ENCODE measurements at places on chromosomes 4 and X.

GRCh38 chr4:18422685-18423084, 401.1 kb upstream of the LCORL start:
- no peak for DNase-seq

DNA sequence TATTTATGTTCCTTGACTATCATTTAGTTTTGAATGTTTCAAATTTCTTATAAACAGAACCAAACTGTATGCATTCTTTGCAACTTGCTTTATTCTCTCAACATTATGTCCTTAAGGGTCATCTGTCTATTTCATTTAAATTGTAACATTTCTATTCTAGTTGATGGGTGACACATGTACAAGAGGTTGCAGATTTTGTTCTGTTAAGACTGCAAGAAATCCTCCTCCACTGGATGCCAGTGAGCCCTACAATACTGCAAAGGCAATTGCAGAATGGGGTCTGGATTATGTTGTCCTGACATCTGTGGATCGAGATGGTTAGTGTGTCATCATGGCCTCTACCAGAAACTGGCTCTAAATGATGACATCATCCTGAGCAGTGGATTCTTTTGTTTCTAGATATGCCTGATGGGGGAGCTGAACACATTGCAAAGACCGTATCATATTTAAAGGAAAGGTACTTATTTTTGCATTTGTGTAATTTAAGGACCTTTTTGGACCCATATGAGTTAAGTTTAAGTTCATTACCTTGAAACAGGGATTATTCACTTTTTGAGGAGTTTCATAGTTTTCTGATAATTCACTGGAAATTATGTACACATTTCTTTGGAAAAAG, 6.1 kb downstream of the LIAS start:
- DNase-seq: peak; percentile 92

GRCh38 chrX:135477576-135477975, 42.9 kb upstream of the INTS6L start:
- peak; percentile 91 for DNase-seq

GRCh38 chr4:140135529-140136088, 18.4 kb downstream of the MAML3 start:
- DNase-seq: peak; percentile 52

GRCh38 chr4:38949411-38950051, 81.9 kb downstream of the FAM114A1 start:
- DNase-seq: peak; percentile 43

GRCh38 chrX:72381439-72382201, 75.9 kb upstream of the CITED1 start:
- DNase-seq: peak; percentile 20

DNA sequence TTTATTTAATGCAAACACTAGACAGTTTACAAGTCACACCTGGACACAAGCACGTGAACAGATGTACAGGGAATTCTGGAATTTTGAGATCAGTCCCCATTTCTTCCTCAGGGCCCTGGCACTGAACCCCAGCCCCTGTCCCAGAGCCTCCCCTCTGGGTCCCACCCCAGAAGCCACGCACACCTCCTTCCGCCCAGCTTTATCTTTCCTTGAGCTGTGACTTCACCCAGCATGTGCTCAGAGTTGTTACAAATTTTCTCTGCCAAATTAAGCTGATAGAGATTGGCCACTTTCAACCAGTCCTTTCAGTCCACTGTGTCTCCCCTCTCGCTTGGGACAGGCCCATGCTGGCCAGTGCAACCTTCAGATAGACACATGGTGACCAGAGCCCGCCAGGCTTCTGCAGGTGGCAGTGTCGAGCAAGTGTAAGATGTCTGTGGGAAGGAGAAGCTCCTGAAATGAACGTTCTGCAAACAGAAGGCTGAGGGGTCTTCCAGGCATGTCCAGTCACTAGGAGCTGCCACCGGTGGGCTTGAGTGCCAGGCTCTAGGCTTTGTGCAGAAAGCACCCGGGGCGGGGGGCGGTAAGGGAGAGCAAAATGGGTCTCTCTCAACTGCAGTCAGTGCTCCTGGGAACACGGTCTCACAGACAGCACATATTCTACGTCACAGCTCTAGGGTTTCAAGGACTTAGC, 73.3 kb downstream of the MTMR1 start:
- DNase-seq: no peak

DNA sequence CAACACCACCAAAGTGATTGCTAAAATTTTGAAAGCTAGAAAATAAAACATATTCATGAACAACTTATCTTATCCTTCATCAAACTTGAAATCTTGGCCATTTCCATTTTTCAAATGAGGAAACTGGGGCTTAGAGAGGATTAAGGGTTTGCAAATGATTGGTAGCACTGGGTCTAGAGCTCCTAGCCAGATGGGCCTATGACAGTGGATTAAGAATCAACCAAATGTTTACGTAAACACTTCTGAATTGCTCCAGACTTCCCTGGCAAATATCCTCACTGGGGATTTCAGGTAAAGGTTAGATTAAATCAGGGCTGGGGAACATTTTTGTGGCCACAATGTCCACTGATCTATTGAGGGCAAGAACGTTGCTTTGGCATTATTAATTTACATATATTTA, 241.2 kb downstream of the ANK2 start:
- DNase-seq: no peak

- DNase-seq: no peak
These were observed 112.5 kb downstream of the MAB21L2 start for GRCh38 chr4:150694438-150694837.

DNA sequence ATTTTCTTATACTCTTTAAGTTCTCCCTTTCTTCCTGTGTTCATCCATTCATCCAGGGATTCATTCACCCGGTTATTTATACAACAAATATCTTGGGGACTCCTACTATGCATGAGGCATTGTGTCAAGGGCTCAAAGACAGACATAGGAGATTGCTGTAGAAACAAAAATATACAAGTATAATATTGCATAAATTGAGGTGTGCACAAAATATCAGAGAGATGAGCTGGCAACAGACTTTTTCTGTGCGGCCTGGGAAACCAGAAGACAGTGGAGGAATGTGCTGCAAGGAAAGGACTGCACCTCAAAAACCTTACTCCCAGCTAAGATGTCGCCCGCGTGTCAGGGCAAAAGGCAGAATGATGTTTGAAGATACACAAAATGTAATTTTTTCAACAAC, 9.6 kb downstream of the OTOP1 start:
- no peak for DNase-seq

DNA sequence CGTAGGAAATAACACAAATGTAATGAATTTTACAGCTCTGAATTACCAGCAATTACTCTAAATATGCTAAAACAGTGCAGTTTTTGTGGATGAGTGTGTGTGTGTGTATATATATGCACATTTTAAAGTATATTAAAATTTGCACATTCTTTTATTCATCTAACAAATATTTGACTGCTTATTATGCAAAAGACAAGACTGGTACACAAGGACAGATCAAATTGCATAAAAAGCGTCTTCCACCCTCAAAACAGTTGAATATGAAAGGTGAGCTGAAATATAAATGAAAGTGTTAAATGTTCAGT, 13.9 kb downstream of the ZAR1 start:
- DNase-seq: no peak

- DNase-seq: no peak
These were observed 332.5 kb upstream of the TRAM1L1 start for GRCh38 chr4:117417856-117418255.

DNA sequence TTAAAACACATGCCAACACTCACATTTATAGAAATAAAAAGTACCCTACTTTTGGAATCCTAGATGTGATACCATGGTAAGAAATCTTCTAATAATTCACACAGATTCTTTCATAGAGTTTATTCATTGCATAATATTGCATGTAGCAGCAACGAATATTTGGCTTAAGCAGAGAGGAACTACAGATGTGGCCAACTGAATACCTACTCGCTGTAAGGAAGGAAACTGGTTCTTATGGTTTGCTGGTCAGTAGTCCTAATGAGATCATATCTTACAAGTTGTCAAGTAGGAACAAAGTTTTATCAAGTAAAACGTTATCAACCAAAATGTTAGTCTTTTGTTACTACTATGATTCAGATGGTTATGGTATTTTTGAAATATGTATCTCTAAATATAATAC, 996.1 kb downstream of the PDHA2 start:
- DNase-seq: no peak

DNA sequence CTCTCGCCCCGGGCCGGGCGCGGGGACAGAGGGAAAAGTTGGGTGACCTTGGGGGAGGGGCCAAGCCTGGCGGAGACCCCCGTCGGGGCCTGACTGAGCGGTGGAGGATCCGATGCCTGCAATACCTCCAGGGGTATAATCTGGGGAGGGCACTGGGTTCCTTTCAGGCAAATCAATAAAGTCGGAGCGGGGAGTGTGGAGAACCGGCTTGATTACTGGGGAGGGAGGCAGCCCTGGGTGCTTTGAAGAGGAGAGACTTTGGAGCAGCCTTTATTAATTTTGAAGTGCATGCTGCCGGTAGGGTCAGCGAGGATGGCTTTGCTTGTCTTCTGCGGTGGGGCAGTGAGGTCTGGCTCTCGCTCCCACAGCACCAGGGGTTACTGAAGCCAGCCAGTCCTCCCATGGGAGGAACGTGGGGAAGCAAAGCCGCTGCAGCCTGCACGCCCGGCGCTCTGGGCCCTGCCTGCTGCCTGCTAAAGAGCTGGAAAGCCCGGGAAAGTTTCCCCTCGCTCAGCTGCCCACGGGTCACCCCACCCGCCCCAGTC, 403 bp upstream of the LGI2 start:
- peak; percentile 30 for DNase-seq

- DNase-seq: no peak
These were observed 174.5 kb upstream of the MAOA start for GRCh38 chrX:43481576-43481975.

DNA sequence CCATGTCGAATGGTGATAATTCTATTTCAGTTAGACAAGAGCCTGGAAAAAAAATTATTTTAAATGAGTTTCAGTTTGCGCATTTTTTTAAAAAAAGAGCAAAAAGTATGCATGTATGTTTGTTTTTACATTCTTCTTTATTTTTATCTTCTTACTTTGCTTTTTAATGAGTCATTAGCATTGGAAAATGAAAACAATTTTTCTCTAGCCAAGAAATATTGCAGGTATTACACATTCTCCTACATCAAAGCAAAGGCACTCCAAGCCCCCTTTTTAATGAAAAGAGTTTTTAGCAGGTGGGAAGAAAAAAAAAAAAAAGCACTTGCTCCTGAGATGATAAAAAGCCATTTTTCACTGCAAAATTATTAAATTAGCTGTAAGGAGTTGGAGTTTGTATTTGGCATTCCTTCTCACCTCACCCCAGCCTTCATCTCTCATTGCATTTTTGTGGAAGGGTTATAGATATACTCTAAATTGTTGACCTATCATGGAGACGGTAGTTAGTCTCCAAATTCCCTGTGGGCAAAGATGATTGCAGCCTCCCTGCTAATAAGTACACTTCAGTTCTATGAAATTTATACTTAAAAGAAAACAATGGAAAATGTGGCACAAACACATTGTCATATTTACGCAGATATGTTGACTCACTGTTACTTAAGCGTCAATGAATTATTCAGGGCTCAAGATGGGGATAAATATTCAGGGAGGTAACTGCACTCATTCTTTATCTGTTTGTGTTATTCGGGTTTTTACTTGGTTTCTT, 43.8 kb downstream of the PALLD start:
- peak; percentile 26 for DNase-seq

GRCh38 chr4:176308441-176308840, 11.3 kb upstream of the SPCS3 start:
- no peak for DNase-seq

DNA sequence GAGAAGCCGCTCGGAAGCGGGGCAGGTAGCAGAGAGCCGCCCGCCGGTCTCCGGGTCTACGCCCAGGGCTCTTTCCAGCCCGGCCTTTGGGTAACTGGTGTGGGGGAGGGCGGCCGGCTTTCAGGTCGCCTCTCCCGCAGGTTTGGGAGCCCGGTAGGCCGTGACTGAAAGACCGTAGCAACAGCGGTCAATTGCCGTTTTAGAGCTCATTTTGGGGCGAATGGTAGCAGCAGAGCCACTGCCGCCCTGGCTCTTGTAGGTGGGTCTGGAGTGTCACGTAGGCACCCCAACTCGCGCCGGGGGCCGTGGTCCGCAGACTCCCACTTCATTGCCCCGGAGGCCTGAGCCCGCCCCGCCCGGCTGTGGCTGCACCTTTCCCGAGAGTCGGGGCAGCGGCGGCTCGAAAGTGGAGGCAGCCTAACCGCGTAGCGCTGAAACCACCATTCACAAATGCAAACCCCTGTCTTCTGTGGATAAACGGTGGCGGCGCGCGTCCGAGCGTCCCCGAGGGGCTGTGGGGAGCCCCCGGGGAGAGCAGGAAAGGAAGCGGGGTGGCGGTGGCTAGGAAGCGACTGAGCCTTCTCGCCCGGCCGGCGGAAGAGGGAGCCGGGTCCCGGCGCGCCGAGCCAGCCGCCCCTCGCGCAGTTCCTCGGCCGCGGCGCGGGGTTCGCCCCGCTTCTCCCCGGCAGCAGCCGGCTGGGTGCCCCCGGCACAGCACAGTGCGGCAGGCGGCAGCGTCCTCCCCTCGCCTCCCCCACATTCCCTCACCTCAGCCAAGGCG, 2185.1 kb upstream of the TENM3 start:
- peak; percentile 3 for DNase-seq

All from fibroblast of pulmonary artery (primary cell).